Omental fat pad (tissue), 4 donors: ENCODE measurements at places on chromosomes 1 and 21. TPM values are rescaled to one million over a fixed set of nuclear protein-coding genes. Genes with fewer than 3 reads are reported as not detected.

- DNase-seq: no peak
Observed at GRCh38 chr1:1974834-1975233, 28.8 kb downstream of the CFAP74 start.

- no peak for DNase-seq
Observed at GRCh38 chr1:229028544-229028943, 242.4 kb upstream of the RAB4A start.

DNA sequence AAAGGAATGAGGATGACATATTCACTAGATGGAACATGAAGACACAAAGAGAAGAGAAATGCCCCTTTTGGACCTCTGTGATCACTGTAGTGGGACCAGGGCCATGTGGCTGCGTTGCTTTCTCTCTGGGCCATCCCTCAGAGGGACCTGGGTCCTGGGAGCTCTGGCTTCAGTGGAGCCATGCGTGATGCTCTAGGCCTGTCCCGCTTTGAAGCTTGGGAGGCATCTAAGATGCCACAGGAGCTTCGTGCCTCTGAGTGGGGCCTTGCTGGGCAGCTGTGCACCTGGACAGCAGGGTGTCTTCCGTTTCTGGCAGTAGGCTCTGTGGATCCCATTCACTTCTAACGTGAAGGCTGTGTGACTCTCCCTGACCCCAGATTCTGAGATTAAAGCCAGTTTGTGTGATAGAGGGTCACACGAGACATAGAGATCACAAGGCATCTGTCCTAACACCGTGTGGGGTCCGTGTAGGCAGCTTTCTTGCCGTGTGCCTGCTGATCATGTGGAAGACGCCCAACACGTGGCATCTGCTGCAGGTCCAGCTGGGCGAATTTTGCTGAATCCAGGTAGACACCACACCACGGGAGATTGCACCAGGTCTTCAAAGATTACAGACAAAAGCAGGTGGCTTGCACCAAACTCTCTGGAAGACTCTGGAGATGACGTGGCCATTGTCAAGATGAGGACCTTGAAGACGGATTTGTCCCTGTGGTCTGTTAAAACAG is 17.2 kb upstream of the PRSS38 start:
- DNase-seq: no peak

- no peak for DNase-seq
Observed at GRCh38 chr1:183103147-183103546, 79.9 kb downstream of the LAMC1 start.

DNA sequence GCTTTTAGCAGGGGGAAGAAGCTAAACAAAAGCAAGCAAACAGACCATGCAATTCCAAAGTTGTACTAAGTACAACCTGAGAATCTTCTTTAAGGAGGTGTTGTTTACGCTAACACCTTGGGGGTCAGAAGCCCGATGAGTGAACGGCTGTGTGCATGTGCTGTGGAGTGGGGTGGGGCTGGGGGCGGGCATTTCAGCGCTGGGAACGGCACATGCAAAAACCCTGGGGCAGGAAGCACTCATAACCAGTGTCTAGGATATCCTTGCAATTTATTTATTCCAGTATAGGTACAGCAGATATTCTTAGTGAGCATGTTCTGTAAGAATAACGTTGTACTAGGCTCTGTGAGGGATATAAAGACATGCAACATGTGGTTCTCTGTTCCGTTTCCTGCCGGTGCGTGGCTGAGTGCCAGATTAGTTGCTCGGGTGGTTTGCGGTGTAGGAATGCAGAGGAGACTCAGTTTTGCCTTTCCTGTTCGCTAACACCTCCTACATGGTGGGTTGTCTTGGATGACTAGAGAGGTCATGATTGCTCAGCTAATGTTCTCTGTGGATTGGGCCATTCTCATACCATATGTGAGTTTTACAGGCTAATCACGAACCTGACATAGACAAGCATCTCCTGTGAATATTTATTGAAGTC is 3.7 kb downstream of the FASLG start:
- DNase-seq: no peak

- DNase-seq: no peak
Observed at GRCh38 chr1:41955461-41956159, 36.9 kb upstream of the HIVEP3 start.

DNA sequence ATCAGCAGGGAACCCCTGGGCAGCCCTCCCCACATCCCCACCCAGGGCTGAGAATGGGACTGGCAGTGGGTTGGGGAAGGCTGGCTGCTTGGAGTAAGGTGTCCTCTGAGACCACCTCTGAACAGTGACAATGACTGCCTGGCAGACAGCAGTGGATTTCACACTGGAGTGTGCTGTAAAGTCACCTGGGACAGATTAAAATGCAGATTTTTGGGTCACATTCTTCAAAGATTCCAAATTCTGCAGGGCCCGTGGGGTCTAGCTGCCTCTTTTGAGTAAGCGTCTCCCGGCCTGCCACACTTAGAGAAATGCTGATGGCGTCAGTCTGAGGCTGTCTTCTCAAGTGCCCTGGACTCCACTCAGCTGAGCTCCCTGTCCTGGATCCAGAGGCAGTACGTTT is 164.5 kb downstream of the GRIK3 start:
- no peak for DNase-seq

DNA sequence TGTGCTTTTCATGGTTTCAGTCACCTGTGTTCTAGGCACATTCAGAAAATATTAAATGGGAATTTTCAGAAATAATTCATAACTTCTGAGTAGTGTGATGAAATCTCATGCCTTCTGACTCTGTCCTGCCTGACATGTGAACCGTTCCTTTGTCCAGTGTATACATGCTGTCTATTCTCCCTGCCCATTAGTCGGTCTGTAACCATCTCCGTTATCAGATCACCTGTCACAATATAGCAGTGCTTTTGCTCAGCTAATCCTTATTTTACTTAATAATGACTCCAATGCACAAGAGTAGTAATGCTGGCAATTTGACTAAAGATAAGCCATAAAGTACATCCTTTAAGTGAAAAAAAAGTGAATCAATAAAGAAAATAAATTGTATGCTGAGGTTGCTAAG is 597.5 kb downstream of the BRINP3 start:
- no peak for DNase-seq

- no peak for DNase-seq
Observed at GRCh38 chr1:169031566-169032224, 74.8 kb upstream of the ATP1B1 start.

GRCh38 chr21:26072666-26073615 is 97.6 kb downstream of the APP start:
- DNase-seq: no peak

- DNase-seq: no peak
Observed at GRCh38 chr1:63987014-63987627, 213.3 kb downstream of the ROR1 start.

DNA sequence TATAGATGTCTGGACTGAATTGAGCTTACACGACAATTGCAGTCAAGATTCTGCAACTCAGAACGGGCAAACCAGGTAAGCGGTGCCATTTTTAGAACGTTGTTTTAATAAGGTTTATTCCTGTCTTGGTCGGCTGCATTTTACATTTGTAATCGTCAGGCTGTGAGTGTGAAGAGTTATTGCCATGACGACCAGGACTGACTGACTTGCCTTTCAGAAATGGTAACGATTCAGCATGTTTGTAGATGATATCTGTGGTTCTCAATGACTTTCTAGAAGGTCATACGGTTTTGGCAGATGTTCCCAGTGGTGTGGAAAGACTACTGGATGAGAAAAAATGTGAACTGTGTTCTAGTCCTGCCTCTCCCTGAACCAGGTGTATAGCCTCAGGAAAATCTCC is 271.3 kb upstream of the B3GALT2 start:
- DNase-seq: no peak

GRCh38 chr1:178066908-178067614 is 26.8 kb upstream of the RASAL2 start:
- no peak for DNase-seq

- no peak for DNase-seq
Observed at GRCh38 chr1:222940095-222940494, 125.3 kb downstream of the DISP1 start.

- DNase-seq: no peak
Observed at GRCh38 chr1:9792156-9793042, 31.4 kb downstream of the CLSTN1 start.

DNA sequence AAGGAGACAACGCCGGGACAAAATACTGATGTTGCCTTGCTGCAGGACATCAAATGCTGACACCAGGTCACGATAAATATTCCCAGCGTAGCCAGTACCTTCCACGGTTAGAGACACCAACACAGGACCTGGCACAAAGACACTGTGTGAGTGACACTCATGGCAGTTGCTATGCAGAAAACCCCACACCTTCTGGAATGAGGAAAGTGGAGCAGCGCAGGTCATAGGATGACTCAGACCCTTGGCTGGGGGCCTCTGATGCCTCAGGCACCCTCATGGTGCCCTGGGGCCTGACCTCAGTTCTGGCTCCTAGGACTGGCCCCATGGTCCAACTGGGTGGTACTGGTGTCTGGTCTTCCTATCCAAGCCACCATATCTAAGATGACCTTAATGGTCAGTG is 7.0 kb downstream of the DCST2 start:
- DNase-seq: no peak

DNA sequence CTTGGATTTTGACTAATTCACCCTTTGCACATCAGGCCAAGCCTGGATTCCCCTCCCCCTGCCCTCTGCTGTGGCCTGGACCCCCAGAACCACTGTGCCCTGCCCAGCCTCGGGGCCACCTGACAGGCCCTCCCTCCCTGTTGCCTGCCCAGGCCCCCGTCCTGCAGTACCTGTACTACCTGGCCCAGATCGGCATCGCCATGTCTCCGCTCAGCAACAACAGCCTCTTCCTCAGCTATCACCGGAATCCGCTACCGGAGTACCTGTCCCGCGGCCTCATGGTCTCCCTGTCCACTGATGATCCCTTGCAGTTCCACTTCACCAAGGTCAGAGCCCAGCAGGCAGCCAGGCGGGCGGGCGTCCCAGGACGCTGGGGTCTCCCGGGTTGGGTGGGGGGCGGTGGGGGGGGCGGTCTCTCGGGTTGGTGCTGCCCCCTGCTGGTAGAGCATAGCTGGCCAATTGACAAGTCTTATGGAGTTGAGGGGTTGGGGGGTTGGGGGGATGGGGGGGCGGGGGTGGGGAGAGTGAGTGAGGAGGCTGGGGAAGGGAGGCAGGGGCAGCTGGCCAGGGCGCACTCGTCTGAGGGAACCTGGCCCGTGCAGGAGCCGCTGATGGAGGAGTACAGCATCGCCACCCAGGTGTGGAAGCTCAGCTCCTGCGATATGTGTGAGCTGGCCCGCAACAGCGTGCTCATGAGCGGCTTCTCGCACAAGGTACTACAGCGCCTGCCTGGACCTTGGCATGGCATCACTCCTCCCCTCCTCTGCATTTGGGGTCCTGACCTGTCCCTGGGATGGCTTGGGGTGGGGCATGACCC is 10.7 kb downstream of the AMPD2 start:
- no peak for DNase-seq

- DNase-seq: no peak
Observed at GRCh38 chr21:15058854-15059263, 5.9 kb downstream of the NRIP1 start.

DNA sequence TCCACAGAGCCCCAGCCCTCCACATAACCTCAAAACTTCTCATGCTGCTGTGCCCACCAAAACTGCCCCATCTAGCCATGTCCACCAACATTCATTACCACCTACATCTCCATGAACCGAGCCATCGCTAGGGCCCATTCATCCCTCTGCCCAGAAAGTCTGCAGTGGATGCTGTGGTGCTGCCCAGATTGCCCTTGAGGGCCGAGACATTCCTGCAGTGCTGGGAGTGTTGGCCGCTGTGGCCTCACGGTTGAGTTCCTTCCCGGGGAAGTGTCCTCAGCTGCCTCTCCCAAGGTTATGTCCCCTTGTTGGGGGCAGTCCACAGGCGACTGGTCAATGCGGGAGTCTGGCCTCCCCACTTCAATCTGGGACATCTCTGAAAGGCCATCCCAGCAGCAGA is 30.3 kb upstream of the DMBX1 start:
- DNase-seq: no peak

GRCh38 chr1:87685311-87686135 is 356.8 kb downstream of the LMO4 start:
- DNase-seq: no peak

Gene REN
- total RNA-seq: 2.8 TPM

Gene KRTAP13-2
- total RNA-seq: not detected

Gene FAM163A
- not detected for total RNA-seq

Gene WNT9A
- total RNA-seq: 10.2 TPM

Gene CELA2B
- total RNA-seq: not detected

Gene FAM78B
- 1.9 TPM for total RNA-seq

Gene RHBG
- total RNA-seq: not detected

Gene HSPA6
- 15.6 TPM for total RNA-seq
